CD4-positive, alpha-beta T cell (primary cell): ENCODE measurements at places on chromosomes 1 and 21.
A peak's percentile ranks its signal among the peaks of the same experiment; 100 is the strongest.

DNA sequence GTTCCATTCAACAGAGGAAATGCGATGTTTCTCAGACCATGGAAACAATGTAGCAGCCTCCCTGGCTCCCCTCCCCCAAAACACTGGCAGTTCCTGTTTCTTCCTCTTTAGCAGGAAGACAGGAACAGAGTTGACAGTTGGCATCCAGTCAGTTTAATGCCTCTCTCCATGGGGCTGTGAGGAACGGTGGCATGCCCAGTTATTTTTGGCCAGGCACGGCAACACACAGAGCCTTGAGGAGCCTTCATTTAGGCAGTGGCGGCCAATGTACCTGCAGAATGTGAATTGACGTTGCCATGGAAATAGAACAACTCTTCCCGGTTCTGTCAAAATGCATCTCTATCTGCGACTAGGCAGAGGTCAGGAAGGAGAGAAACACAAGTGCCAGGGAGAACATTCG, 330.6 kb downstream of the DSCAM start:
- H3K27ac ChIP-seq = no peak overlapping the region
- no peaks in the 10 kb centered on the region for H3K4me1 ChIP-seq
- no peaks in the 10 kb centered on the region for H3K36me3 ChIP-seq
- H3K27me3 ChIP-seq = no peaks in the 10 kb centered on the region
- H3K4me3 ChIP-seq = no peak overlapping the region
- no peak for DNase-seq

DNA sequence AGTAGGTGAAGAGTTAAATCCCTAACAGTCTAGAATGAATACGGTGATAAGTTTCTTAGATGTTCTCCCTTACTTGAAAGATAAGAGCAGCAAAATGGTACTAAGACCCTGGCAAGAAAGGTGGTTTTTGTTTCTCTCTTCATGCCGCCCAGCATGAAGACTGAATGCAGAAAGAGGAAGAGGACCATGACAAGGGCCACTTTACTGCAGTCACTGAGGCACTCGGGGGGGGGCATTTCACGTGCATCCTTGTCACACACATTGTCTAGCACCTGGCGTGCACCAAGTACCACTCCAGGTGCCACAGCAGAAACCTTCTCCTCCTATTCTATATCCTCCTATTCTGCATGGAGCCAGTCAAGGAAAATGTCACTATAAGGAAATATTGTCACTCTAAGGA, 222.0 kb downstream of the TOMM20 start:
- H3K4me1 ChIP-seq = peaks cover 6% of the 10 kb centered on the region
- DNase-seq = no peak
- no peaks in the 10 kb centered on the region for H3K27me3 ChIP-seq
- no peaks in the 10 kb centered on the region for H3K36me3 ChIP-seq
- H3K4me3 ChIP-seq = no peak overlapping the region

DNA sequence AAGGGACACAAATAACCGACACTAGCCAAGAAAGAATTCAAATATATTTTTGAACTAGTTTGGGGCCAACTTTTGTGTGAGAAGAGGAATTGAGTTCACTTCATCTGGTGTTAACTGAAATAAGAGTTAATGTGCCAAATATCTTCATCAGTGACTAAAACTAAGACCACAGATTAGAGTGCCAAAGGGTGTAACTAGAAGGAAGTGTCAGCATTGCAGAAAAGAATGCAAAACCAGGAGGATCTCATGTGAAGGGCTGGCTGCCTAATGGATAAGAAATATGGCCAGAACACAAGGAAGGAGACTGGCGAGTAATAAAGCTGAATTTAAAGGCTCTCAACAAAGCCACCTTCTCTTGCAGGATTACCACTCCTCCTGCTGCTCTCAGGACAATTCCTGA, 61.8 kb upstream of the LRRC8D start:
- peak overlapping the region; percentile 64 for H3K27ac ChIP-seq
- H3K4me3 ChIP-seq = no peak overlapping the region
- H3K27me3 ChIP-seq = no peaks in the 10 kb centered on the region
- peaks cover 76% of the 10 kb centered on the region for H3K4me1 ChIP-seq

GRCh38 chr21:29299916-29300806, 1.4 kb downstream of the BACH1 start:
- peak overlapping the region; percentile 39 for H3K27ac ChIP-seq
- H3K4me3 ChIP-seq = peak overlapping the region; percentile 85
- peak; percentile 16 for DNase-seq

GRCh38 chr1:12386130-12386529, 156.3 kb downstream of the VPS13D start:
- peaks cover 29% of the 10 kb centered on the region for H3K4me1 ChIP-seq
- H3K36me3 ChIP-seq = peaks cover 39% of the 10 kb centered on the region
- peak overlapping the region; percentile 50 for H3K27ac ChIP-seq

DNA sequence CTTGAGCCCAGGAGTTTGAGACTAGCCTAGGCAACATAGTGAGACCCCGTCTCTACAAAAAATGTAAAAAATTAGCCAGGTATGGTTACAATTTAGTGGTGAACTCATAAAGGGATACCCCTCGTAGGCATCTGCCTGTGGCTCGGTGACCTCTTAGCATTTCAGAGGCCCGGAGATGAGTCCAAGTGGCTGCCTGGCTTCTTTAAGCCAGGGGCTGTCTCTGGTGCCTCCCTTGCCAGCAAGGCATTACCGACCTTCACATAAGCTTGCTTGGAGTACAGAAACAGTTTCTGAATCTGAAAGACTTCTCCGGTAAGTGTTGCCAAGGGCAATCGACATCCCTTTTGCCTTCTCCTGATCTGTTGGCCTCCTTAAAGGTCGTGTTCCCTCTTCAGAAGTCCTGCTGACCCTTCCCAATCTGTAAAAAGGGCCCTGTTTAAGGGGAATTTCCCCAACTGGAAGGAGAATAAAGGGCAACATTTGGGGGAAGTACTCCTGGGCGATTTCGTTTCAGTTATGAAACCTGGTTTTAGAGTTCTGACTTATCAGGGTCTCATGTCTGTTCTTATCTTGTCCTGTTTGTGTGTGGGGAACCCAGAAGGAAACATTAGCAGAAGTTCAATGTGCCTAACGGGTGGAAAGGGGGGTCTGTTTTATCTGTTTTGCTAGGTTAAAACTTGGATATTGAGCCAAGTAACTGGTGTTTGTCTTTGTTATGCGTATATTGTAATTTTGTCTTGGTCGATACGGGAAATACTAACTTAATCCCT, 32.9 kb downstream of the KIFAP3 start:
- no peak overlapping the region for H3K4me3 ChIP-seq
- no peaks in the 10 kb centered on the region for H3K4me1 ChIP-seq
- DNase-seq = no peak
- peaks cover 29% of the 10 kb centered on the region for H3K36me3 ChIP-seq

DNA sequence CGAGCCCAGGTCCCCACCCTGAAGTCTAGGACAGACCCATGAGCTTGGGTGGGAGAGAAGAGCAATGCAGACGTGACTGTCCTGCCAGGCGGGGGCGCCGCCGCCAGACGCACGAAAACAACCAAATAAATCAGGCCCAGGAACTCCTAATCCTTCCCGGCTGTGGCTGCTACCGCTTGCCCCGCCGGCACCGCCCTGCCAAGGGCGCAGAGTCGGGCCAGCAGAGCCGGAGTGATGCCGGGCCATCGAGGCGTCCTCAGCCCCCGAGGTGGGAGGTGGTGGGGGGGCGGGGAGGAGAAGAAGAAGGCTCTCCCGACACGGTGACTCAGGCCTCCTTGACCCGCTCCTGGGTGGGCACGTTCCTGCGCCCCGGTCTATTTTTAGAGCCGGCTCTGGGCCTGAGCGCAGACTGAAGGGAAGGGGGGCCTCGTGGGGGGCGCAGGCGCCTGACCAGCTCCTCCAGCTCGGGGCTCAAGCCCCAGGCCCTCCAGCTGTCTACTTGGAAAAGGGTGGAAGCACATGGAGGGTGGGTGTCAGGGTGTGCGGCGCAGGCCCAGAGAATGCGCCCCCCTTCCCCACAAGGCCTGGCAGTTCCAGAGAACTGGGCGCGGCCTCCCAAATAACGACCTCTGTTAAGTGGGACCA, 10.7 kb upstream of the COL16A1 start:
- no peak for DNase-seq
- peaks cover 18% of the 10 kb centered on the region for H3K4me1 ChIP-seq
- H3K27ac ChIP-seq = no peak overlapping the region
- peak overlapping the region; percentile 10 for H3K4me3 ChIP-seq

DNA sequence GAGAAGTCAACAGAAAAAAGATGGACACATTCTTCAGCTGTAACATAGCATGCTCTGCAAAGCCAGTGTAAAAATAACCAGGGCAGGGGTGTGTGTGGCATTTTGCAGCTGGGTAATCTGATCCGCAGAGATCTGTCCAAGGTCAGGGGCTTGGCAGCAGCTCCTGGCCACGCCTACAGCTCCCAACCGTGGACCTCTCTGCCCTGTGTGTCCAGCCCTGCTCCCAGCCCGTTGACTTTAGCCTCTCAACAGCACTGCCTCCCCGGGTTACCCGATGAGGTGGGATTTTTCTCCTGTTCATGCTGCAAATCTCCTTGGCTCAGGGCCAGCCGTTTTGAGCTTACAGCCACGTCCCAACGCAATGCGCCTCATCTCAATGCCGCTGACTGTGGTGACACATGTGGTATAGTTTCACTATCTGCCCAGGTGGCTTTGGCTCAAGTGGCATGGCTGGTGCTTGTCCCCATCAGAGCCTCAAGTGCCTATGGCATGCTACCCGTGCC, 68.1 kb downstream of the VWA5B1 start:
- H3K4me3 ChIP-seq = no peak overlapping the region
- no peaks in the 10 kb centered on the region for H3K36me3 ChIP-seq
- no peak for DNase-seq
- H3K4me1 ChIP-seq = peaks cover 7% of the 10 kb centered on the region
- no peak overlapping the region for H3K27ac ChIP-seq

DNA sequence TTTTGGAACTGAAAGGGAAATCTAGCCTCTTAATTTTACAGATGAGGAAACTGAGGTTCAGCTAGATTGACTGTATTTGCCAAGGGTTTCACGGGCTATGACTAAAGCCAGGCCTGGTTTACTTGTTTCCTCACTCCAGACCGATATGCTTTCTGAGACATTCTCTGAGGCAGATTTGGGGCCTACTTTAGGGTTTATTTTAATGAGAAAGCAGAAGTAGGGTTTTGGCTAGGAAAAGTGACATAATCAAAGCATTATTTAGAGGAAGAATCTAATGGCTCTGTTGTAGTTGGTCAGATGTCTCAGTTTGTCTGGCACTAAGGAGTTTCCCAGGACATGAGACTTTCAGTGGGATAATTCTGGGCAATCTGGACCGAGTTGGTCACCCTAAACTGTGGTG, 1.5 kb upstream of the RPTN start:
- no peaks in the 10 kb centered on the region for H3K4me1 ChIP-seq
- no peaks in the 10 kb centered on the region for H3K27me3 ChIP-seq
- no peak overlapping the region for H3K27ac ChIP-seq
- no peak overlapping the region for H3K4me3 ChIP-seq
- no peaks in the 10 kb centered on the region for H3K36me3 ChIP-seq

DNA sequence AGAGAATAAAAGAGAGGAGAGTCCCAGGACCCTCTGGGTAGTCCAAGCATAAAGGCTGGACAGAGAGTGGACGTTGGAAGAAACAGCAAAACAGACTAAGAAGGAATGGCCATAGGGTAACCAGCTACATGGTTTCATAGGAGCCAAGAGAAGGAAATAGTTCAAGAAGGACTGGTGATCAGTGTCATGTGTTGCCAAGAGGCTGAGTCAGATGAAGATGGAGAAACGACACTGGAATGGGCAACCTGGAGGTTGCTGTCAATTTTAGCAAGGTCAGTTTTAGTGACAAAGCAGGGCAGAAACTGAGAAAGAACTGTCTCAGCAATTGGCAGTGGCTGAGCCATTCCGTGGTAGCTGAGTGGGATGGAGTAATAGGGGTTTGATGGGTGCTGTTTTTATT, 41.4 kb downstream of the HMGB4 start:
- H3K4me3 ChIP-seq = no peak overlapping the region
- H3K36me3 ChIP-seq = no peaks in the 10 kb centered on the region
- H3K27ac ChIP-seq = no peak overlapping the region

- H3K27me3 ChIP-seq = no peaks in the 10 kb centered on the region
- H3K27ac ChIP-seq = no peak overlapping the region
- no peaks in the 10 kb centered on the region for H3K36me3 ChIP-seq
- no peaks in the 10 kb centered on the region for H3K4me1 ChIP-seq
Measured at GRCh38 chr1:106217765-106218164, 838.7 kb upstream of the PRMT6 start.

DNA sequence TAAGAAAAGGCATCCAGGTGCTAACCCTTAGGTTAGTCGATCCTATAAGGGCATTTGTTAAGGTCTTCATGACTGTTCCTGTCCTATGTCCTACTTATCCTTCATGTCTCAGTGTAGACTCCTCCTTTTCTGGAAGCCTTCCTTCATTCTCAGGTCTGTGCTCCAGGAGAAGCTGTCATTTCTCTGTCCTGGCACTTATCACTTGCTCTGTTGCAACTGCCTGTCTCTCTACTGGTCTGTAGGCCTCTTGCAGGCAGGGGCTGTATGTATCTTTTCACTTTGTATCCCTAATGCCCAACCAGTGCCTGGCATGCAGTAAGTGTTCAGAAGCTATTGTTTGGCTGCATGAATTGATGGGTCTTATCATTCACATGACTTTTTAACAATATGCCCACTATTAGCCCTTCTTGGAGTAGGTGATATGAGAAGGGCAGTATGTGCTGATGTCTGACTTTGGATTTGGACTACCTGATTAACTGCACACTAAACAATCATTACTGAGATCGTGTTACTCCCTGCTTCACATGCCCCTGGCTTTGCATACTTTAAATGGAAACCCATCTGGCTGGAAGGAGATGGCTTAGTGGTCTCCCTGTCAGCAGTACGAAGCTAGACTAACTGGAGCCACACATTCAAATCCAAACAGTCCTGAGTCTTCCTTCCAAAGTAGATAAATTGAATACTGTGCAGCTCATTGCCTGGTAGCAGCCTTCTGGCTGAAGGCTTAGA, 88.8 kb downstream of the RGL1 start:
- H3K27me3 ChIP-seq = no peaks in the 10 kb centered on the region
- H3K27ac ChIP-seq = no peak overlapping the region
- H3K36me3 ChIP-seq = no peaks in the 10 kb centered on the region

DNA sequence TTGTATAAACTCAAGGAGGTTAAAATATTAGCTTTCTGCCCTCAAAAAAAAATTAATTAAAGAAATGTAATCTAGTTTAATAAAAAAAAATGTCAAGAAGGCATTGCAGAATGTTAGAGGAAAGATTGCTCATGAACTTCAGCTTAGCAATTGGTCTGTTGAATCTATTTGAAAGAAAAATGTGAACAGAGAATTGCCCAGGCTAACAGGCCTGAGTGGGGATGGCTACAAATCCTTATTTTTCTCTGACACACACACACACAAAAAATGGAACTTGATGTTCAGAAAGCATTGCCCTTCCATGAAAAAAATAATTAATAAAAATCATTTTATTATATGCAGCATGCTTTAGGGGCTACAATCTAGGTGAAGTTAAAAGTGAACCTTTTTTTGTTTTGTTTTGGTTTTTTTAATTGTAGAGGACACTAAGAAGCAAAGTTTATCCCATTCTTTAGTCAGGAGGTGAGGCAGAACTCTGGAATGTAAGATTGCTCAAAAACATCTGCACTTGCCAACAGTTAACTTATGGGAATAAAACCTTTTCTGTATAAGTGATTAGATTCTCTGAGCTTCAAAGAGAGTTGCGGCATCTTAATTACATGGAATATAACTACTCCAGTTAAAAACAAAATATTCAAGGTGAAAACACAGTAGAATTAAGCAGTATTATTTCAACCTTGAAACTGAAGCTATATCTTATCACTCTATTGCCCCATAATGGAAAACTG, 658.5 kb upstream of the ADGRL2 start:
- H3K36me3 ChIP-seq = no peaks in the 10 kb centered on the region
- H3K27me3 ChIP-seq = no peaks in the 10 kb centered on the region
- H3K4me3 ChIP-seq = no peak overlapping the region
- H3K4me1 ChIP-seq = no peaks in the 10 kb centered on the region
